ENCODE measurements at places on chromosomes 2 and 18.
A peak's percentile ranks its signal among the peaks of the same experiment; 100 is the strongest.

GRCh38 chr2:206873423-206873822, 65.9 kb upstream of the CPO start:
- DNase-seq, result no peak

GRCh38 chr2:11128243-11128951, 26.9 kb upstream of the SLC66A3 start:
- no peak for DNase-seq

GRCh38 chr2:173984866-173985604, 19.9 kb upstream of the SP3 start:
- no peak for DNase-seq

DNA sequence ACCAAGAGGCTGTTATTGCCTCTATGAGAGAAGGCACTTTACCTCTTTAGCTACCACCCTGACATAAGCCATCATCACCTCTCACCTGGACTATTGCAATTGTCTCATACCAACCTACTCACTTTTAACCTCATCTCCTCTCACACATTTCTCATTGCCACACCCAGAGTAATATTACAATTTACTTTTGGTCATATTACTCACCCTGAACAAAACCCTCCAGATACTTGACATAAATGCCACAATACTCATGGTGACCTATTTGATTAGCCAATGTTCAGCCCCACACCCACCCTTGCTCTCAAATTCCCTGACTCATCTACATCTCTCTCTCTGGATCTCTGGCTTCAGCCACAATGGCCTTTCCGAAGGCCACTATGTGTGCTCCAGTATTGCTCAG, 90.9 kb upstream of the CDH7 start:
- DNase-seq, result no peak

DNA sequence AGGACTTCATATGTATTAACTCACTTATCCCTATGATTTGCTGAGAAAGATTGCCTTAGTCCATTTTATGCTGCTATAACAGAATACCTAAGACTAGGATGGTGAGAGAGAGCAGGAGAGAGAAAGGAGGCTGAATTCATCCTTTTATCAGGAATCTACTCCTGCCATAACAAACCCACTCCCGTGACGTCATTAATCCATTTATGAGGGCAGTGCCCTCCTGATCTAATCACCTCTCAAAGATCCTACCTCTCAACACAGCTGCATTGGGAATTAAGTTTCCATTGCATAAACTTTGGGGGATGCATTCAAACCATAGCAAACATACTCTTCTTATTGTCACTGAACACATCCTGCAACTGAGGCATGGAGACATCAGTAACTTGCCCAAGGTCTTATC, 122.0 kb downstream of the VIT start:
- DNase-seq, result no peak

DNA sequence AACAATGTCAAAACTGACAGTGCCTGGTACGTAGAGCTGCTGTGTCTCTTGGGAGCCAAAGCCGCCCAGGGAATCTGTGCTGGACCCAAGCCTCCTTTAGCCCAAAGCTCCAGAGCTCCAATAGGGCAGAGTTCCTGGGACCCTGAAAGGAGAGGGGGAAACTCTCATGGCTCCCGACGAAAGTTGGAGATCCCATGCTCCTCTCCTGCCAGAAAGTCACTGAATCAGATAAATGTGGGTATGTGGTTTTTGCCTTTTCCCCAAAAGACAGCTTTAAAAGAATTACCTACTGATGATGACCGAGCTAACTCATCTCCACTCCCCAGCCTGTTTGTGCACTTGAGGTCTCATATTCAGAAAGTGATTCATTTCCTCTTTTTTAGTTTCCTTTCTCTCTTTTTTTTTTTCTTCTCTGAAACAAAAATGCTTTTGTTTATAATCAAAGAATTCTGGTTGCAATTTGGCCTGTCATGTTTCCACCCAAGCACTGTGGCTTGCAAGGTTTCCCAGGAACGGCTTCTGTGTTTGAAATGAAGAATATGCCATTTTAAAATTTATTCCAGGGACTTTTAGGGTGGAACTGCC, 14.1 kb upstream of the PMAIP1 start:
- peak; percentile 62 for DNase-seq

- no peak for DNase-seq
These were observed 7.6 kb downstream of the ZNF397 start for GRCh38 chr18:35248429-35248828.

- no peak for DNase-seq
These were observed 36.4 kb upstream of the FOSL2 start for GRCh38 chr2:28356095-28356911.

DNA sequence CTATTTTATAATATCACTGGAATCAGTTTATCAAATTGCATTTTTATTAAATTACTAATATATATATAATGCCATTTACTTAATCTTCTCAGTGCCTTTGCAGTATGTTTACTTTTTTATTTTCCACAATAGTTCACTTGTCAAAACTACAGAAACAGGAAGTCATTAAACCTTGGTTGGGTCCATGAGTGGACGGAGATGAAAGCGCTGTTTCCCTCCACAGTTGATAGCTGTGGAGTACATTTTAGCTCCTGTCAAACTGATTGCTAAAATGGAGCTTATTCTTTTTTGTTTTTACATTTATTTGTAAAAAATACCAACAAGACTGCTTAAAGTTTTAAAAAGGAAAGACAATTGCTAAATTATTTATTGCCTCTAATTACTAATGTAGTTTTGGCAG, 19.2 kb downstream of the MFF start:
- DNase-seq, result no peak

GRCh38 chr18:63149302-63149587, 170.3 kb downstream of the BCL2 start:
- no peak for DNase-seq

DNA sequence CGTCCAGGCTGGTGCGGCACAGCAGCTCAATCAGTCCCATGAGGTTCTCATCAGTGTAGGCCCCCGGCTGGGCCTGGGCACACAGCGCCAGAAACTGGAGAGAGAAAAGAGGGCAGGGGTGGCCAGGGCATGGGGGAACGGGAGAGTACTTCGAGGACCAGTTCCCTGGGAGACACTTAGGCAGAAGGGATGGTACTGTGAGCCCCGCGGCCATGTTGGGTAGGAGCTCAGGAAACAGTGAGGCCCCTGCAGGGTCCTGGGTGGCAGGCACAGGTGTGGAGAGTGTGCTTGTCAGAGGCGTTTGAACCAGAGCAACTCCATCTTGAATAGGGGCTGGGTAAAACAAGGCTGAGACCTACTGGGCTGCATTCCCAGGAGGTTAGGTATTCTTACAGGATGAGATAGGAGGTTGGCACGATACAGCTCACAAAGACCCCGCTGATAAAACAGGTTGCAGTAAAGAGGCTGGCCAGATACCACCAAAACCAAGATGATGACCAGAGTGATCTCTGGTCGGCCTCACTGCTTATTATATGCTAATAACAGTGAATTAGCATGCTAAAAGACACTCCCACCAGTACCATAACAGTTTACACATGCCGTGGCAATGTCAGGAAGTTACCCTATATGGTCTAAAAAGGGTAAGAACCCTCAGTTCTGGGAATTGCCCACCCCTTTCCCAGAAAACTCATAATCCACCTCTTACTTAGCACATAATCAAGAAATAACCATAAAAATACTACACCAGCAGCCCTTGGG, 51.9 kb upstream of the SEMA4C start:
- no peak for DNase-seq

GRCh38 chr18:24112874-24113615, 25.8 kb upstream of the CABYR start:
- DNase-seq, result no peak

DNA sequence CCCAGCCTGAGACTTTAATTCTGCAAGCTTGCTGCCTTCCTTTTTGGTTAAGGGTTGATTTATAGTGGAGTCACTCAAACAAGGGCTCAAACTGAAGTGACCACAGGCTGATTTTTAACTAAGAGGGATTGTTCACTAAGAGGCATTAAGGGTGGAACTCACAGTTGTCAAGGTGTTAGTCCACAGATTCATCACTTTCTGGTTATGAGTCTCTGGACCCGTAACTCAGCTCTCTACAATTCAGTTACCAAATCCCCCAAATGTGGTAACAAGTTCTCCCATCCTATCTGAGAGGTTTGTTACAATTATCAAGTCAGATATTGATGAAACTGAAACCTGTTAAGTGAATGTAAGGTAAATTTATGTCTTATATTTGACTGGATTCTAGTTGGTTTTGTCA, 185.9 kb upstream of the KLHL14 start:
- DNase-seq, result no peak

GRCh38 chr2:28465148-28465885, 30.5 kb upstream of the PLB1 start:
- DNase-seq, result no peak

DNA sequence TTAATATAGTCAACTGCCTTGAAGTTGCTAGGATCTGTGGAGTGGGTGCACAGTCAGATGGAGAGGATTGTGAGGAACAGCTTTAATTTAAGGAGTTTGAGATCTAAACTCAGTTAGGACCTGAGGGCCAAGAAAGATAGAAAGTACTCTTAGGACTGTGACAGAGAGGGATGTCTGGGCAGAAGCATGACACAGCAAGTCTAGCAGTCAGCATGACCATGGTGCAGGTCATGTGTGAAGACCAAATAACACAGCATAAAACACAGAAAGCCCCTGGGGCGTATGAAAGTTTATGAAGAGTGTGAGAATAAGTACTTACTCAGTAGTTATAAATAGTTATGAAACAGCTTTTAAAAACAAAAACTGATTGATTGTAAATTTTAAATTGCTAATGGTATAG, 107.2 kb downstream of the GALNT1 start:
- DNase-seq, result peak; percentile 25

DNA sequence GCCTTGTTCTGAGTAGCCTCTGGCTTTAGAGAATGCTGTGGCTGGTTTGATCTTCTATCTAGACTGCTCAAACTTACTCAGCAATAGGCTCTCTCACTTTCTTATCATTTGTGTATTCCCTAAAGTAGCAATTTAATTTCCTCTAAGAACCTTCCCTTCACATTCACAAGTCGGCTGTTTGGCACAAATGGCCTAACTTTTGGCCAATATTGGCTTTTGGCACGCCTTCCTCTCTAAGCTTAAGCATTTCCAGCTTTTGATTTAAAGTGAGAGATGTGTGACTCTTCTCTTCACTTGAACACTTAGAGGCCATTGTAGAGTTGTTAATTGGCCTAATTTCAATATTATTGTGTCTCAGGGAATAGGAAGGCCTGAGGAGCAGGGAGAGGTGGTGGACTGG, 219.5 kb upstream of the PXDN start:
- no peak for DNase-seq

GRCh38 chr2:38631976-38632375, 29.2 kb upstream of the HNRNPLL start:
- DNase-seq, result no peak

- DNase-seq, result no peak
These were observed 220.9 kb upstream of the PKDCC start for GRCh38 chr2:41826921-41827320.

DNA sequence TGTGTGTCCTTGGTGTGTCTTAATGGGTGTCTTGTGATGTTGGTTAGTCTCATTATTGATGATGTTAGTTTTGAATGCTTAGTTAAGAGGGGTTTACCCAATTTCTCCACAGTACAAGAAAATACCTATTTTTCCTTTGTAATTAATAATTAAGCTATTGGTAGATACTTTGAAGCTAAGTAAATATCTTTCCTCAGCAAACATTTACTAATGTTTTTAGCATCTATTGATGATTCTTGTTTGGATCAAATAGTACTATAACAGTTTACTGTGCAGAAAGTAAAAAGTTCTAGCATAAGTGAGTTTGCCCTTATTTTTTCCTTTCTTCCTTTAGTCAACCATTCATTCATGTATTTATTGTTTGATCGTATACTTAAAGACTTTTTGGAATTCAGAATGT, 19.1 kb downstream of the MAP3K20 start:
- no peak for DNase-seq

DNA sequence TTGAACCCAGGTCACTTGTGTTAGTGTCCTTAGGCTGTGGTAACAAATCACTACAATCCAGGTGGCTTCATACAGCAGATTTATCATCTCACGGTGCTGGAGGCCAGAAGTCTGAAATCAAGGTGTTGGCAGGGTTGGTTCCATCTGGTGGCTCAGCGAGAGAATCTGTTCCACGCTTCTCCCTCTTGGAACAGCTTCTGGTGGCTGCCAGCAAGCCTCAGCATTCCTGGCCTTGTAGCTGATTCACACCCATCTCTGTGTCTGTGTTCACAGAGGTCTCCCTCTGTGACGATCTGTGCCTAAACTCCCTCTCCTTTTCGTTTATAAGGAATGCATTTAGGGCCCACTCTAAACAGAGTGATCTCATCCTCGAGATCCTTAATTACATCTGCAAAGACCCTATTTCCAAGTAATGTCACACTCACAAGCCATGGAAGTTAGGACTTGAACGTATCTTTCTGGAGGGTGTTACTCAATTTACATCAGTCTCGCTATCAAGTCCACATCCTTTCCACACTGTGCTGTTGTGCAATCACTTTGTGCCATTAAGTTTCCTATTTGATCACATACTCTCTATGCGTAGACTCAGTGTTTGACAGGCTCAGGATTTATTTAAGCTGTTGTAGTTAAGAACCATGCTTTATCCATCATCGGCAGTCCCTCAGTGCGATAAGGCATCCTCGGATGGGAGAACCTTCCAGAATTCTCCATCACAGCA, 164.4 kb downstream of the SOCS6 start:
- no peak for DNase-seq

GRCh38 chr18:49967636-49968313, 154.4 kb upstream of the ACAA2 start:
- DNase-seq, result no peak

GRCh38 chr2:32632089-32632488, 4.2 kb downstream of the TTC27 start:
- DNase-seq, result no peak

Measured in GM06990 (cell line).